ENCODE measurements at places on chromosomes 1 and 21. TPM values are rescaled to one million over a fixed set of nuclear protein-coding genes. Genes with fewer than 3 reads are reported as not detected.
A peak's percentile ranks its signal among the peaks of the same experiment; 100 is the strongest.

- H3K4me3 ChIP-seq = no peak overlapping the region
- H3K36me3 ChIP-seq = no peaks in the 10 kb centered on the region
- no peak for DNase-seq
- no peaks in the 10 kb centered on the region for H3K27me3 ChIP-seq
These were observed 378.0 kb upstream of the PRMT6 start for GRCh38 chr1:106678279-106679050.

GRCh38 chr1:91572044-91572443, 71.4 kb downstream of the CDC7 start:
- no peak overlapping the region for H3K27ac ChIP-seq
- H3K4me3 ChIP-seq = no peak overlapping the region
- no peaks in the 10 kb centered on the region for H3K36me3 ChIP-seq
- no peaks in the 10 kb centered on the region for H3K27me3 ChIP-seq

DNA sequence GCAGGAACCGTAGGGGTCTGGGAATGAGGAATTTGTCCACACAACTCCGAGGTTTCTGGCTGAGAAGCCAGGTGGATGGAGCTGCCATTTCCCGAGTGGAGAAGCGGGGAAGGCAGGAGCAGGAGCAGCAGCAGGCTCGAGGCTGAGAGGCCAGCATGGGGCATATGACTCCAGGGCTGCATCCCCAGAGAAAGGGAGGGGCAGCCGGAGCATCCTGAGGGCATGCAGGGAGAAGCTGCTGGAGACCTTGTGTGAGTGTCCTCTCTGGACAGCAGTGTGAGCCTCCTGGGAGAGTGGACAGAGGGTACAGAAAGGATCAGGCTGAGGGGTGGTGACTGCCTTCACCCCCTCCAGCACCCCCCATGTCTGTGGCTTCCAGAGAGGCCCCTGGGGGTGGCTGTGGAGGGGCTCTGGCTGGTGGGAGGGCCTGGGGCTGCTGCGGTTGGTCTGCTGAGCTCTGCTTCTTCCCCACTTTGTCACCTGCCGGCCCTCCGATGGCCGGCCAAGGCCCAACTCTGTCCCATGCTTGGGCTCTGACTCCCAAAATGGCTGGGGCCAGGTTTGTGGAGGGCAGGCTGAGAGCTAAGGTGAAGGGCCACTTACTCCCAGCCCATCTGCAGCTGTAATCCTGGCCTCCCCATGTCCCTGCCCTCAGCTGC, 633.1 kb downstream of the MATN1 start:
- peaks cover 27% of the 10 kb centered on the region for H3K4me1 ChIP-seq
- DNase-seq = no peak
- no peak overlapping the region for H3K27ac ChIP-seq
- H3K36me3 ChIP-seq = peaks cover 6% of the 10 kb centered on the region
- no peak overlapping the region for H3K4me3 ChIP-seq

DNA sequence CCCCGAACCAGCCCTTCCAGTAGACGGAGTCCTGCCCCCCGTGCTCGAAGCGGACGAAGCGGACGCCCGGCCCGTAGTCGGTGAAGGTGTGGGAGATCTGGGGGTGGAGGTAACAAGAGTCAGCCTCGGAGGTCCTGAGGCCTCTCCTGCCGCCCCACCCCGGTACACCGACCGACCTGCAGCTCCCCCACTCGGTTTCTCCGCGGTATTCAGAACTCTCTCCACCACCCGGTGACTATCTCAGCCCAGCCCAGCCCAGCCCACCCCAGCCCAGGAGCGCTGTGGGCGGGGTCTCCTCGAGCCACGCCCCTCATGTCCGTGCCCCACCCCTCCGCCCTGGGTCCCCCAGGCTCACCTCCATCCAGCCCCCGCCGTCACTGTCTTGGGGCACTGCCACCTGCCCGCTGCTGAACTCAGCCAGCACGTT, 5.5 kb downstream of the FBXO2 start:
- H3K27me3 ChIP-seq = peaks cover 8% of the 10 kb centered on the region
- no peak overlapping the region for H3K4me3 ChIP-seq
- no peak for DNase-seq
- H3K27ac ChIP-seq = no peak overlapping the region
- H3K4me1 ChIP-seq = peaks cover 7% of the 10 kb centered on the region

DNA sequence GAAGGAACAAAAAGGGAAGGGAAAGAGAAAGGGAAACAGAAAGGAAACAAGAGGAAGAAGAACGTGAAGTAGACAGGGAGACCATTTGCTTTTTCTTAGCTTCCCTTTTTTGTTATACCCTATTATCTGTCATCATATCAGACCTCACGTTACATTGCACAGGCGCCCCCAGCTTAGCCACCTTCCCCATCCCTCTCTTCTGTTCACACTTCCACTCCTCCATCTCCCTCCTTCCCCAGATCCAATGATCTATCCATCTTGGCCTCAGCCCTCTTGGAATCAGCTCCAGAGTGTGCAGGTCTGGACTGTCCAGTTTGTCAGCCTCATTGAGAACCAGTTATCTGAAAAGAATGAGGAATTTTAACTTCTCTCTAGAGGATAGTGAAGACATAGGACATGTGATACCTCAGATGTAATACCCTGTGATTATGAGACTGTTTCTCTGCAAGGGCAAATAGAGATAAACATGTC, 101.1 kb upstream of the ERRFI1 start:
- peak overlapping the region; percentile 78 for H3K27ac ChIP-seq
- H3K27me3 ChIP-seq = no peaks in the 10 kb centered on the region
- no peak for DNase-seq
- peaks cover 28% of the 10 kb centered on the region for H3K4me1 ChIP-seq
- H3K4me3 ChIP-seq = no peak overlapping the region

DNA sequence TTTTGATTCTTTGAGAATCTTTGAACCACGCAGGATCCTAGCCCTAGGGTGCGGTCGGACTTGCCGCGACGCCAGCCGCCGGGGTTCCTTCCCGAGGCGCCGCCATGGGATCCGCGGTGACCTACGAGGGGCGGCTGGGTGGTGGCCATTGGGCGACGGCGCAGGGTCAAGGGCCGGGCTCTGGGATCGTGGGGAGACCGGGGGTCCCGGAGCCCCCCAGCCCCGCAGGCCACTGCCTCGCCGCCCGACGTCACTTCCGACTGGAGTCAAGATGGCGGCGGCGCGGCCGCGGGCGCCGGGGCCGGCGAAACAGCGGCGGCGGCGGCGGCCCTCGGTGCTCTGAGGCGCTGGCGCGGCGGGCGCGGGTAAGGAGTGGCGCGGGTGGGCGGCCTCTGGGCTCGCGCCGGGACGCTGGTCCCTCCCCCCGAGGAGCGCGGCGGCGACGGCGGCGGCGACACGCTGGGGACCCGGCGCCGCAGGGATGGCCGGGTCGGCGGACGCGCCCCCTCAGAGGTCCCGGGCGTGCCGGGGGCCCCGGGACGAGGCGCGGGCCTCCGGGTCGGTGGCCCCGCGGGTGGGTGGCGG, at the start of gene PRDM2:
PRDM2 (plus strand) TSS at position 253 of the 585 bp plus-strand sequence. CDS start 15,418 bp downstream, outside the sequence.
- H3K27ac ChIP-seq = peak within 1 kb of the TSS; percentile 90
- no peaks in the 10 kb centered on the region for H3K27me3 ChIP-seq
- peaks cover 5% of the 10 kb centered on the region for H3K36me3 ChIP-seq
- peaks cover 23% of the 10 kb centered on the region for H3K4me1 ChIP-seq
- no peak for DNase-seq
- peak within 1 kb of the TSS; percentile 86 for H3K4me3 ChIP-seq

- H3K4me3 ChIP-seq = no peak overlapping the region
- no peaks in the 10 kb centered on the region for H3K27me3 ChIP-seq
- H3K4me1 ChIP-seq = peaks cover 9% of the 10 kb centered on the region
- H3K27ac ChIP-seq = no peak overlapping the region
- H3K36me3 ChIP-seq = no peaks in the 10 kb centered on the region
These were observed 37.2 kb downstream of the EVI5 start for GRCh38 chr1:92747735-92748134.

DNA sequence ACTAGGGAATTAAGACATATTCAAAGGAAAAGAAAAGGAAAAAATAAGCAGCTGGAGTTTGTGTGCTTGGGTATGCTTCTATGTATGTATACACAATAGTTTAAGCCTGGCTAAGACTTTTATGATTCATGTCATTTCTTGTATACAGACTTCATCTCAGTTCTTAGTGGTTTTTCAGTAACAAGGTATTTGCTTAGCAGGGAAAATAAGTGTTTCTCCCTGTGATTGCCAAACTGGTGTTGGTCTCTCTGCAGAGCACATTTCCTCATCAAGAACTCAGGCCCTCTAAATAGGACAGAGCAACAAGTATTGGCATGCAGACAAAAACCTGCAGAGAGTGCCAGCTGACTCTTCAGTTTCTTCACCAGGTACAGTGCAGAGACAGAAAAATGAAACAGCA, 484.4 kb upstream of the ZRANB2 start:
- no peaks in the 10 kb centered on the region for H3K27me3 ChIP-seq
- H3K27ac ChIP-seq = no peak overlapping the region
- no peak overlapping the region for H3K4me3 ChIP-seq
- no peak for DNase-seq

DNA sequence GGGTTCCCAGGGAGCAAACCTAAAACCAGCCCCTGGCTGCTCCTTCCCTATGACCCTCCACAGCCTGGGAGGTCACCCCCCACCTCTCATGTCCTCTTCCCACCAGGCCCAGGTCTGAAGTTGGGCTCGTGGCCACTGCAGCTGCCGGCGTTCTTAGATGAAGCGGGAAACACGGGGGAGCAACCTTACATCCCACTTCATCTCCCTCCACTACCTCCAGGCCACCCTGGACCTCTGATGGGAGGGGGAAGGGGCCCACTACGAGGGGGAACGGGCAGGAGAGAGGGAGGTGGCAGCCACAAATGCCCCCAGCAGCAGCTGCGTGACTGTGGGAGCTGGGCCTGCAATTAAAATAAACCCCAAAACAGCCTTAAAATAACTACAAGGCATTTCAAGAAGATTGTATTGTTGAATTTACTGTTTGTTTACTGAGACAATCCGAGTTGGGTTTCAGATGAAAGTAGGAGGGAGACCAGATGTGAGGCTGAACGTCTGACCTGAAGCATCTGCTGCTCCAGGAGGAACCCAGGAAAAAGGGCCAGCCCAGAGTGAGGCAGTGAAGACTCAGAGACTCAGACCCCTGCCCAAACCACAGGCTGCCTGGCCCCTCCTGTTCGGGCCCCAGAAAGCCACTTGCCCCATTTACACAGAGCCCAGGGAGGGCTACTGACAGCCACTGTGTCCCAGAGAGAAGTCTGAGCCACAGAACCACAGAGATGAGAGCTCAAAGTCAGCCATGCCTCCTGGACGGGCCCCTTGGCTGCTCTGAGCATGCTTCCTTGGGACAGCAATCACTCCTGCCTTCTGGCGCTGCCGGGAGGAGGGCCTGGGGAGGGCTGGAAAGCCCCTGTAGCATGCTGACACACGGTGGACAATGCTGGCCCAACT, 59.8 kb downstream of the GLIS1 start:
- peaks cover 42% of the 10 kb centered on the region for H3K4me1 ChIP-seq
- H3K36me3 ChIP-seq = no peaks in the 10 kb centered on the region
- H3K27ac ChIP-seq = no peak overlapping the region
- no peak overlapping the region for H3K4me3 ChIP-seq
- H3K27me3 ChIP-seq = no peaks in the 10 kb centered on the region
- DNase-seq = no peak

DNA sequence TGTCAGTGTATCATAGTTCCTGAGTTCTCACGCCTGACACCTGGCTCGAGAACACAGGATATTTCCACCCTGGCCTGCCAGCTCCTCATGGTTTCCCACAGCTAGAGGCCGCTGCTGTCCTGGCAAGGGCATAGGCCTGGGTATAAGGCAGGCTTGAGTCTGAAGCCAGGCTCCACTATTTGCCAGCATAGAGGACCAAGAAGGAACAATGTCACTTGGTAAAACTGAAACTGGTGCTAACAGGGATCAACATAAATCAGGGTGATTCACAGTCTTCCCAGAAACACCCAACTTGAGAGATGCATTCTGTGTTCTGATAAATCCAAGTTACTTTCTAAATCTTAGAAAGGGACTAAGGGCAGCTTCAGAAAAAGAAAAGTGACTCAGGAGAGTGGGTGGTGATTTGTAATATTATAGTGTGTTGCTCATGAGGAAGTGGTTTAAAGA, 6.9 kb upstream of the S100A2 start:
- no peak overlapping the region for H3K4me3 ChIP-seq
- no peak for DNase-seq
- peaks cover 35% of the 10 kb centered on the region for H3K4me1 ChIP-seq
- H3K27me3 ChIP-seq = no peaks in the 10 kb centered on the region
- no peaks in the 10 kb centered on the region for H3K36me3 ChIP-seq

DNA sequence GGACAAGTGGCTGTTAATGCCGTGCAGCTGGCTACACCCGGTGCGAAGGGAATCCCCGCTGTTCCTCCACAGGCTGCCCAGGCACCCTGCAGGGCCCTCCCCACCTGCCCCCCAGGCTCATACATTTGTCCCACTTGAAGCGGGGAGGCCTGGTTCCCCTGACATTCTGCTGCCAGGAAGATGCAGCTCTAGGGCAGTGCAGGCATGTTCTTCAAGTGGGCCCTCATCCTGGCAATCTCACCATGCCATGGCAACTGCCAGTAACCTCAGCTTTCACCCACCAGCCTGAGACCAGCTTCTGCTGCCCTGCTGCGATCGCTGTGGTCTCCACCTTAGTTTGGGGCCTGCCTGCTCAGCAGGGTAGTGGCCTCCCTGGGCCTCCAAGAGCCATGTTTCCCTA, 151.9 kb upstream of the COL6A1 start:
- no peaks in the 10 kb centered on the region for H3K36me3 ChIP-seq
- H3K27ac ChIP-seq = no peak overlapping the region
- H3K4me1 ChIP-seq = peaks cover 17% of the 10 kb centered on the region

DNA sequence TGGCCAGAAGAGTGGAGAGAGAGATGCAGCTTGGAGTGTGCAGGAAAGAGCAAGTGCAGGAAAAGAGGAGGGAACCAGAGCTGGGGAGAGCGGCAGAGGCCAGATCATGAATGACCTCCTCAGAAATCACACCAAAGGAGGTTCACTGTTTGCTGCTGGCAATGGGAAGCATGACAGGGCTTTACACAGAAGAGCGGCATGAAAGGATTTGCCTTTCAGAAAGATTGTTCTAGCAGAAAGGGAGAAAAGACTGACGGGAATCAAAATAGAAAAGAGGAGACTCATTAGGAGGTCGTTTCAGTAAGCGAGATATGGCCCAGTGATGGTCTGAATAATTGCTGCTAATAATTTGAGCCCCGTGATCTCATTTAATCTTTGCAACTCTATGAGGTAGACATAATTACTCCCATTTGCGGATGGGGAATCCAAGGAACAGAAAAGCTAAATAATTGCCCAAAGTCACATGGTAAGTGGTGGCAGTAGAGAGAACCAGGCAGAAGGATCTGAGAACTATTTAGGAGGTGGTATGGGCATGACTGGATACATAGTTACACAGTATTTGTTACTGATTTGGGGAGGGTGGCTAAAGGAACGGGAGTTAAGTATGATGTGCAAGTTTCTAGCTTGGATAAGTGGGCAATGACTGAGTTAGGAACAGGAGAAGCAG, 12.5 kb upstream of the HNRNPR start:
- H3K27ac ChIP-seq = peak overlapping the region; percentile 57
- DNase-seq = no peak
- H3K36me3 ChIP-seq = peaks cover 39% of the 10 kb centered on the region

- no peak for DNase-seq
- H3K27ac ChIP-seq = no peak overlapping the region
These were observed 2.0 kb downstream of the UBE2G2 start for GRCh38 chr21:44799646-44800045.

- H3K27me3 ChIP-seq = no peaks in the 10 kb centered on the region
- no peak overlapping the region for H3K27ac ChIP-seq
- peaks cover 41% of the 10 kb centered on the region for H3K4me1 ChIP-seq
- no peak overlapping the region for H3K4me3 ChIP-seq
- H3K36me3 ChIP-seq = peaks cover 3% of the 10 kb centered on the region
These were observed 1.5 kb downstream of the MGST3 start for GRCh38 chr1:165632491-165632890.

- H3K27me3 ChIP-seq = no peaks in the 10 kb centered on the region
- no peaks in the 10 kb centered on the region for H3K4me1 ChIP-seq
- no peak for DNase-seq
- no peak overlapping the region for H3K4me3 ChIP-seq
- peaks cover 6% of the 10 kb centered on the region for H3K36me3 ChIP-seq
- no peak overlapping the region for H3K27ac ChIP-seq
These were observed 179.9 kb downstream of the DENND1B start for GRCh38 chr1:197595304-197595904.

SOAT1 gene
- 52.6 TPM for total RNA-seq

MSH4 gene
- total RNA-seq = 0.20 TPM

CIART gene
- 3.1 TPM for total RNA-seq

OR2T11 gene
- not detected for total RNA-seq

Data from chondrocyte (in vitro differentiated cells).